CD4-positive, alpha-beta memory T cell (primary cell): ENCODE measurements at places on chromosomes 12 and 14. TPM values are rescaled to one million over a fixed set of nuclear protein-coding genes. Genes with fewer than 3 reads are reported as not detected.
A peak's percentile ranks its signal among the peaks of the same experiment; 100 is the strongest.

The KRT82 gene
- not detected for polyA plus RNA-seq

DNA sequence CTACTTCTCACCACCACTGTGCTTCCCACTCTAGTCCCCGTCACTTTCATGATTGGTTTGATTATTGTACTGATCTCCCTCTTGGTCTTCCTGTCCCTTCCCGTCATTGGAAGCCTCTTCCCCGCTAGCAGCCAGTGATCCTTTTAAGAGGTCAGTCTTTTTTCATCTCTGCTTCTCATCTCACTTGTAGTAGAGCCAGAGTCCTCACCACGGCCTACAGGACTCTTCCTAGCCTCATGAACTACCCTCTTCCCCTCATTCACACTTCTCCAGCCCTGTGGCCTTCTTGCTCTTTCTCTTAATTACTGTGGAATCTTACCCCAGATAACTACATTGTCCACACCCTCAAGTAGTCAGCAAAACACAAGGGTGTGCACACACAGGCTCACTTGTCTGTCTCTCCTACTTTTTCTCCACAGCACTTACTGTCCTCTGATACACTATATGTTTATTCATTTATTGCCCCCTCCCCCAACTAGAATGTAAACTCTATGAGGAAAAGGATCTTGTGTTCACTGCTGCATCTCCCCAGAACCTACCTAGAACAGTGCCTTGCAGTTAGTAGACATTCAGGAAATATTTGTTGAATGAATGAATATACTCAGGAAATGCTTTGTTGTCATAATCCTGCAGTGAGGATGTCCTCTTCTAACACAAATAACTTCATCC lies 66.3 kb downstream of the CKB start:
- DNase-seq: no peak

The SERPINA9 gene
- polyA plus RNA-seq: not detected

The PRH1 gene
- polyA plus RNA-seq: 1.2 TPM

DNA sequence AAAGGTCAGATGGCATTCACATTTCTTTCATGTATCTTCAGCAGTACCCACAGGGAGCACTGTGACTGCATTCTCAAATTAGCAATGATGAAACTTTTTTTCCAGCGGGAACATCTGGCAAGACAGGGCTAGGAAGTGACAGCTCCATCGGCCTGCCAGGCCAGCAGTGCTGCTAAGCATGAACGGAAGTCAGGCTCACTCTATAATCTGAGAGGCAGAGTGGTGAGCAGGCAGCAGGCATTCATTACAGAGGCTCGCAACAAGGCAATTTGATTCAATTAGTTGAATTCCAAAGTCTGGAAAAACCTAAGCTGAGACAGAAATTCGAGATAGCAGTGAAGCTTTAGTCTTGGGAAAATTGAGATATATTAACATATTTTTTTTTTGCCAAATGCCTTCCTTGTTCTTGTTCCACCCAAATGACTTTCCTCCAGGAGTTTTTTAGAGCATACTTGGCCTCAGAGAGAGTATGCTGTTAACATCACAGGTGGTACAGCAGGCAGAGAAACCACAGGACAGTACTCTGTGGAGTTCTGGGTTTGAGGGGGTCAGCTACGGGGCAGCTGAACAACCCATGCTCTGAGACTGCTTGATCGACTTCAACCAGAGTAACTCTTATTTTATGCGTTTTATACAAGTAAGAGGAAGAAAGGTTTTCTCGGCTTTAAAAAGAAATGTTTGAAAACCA lies 414.9 kb downstream of the APAF1 start:
- DNase-seq: no peak

DNA sequence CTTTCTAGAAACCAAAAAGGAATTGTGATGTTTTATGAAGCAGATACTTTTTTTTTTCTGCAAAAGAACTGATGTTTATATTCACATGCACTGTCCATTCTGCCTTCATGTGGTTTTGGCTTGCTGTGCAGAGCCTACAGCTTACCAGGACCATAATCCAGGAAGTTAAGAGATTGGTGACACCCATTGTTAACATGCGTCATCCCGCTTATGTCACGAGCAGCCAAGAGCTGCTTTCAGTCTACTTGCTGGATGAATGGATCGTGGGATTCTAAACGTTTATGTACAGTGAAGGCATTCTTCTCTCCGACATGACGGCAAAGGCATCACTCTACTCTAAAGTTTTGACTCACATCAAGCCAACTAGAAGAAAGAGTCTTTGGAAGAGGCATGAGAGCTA lies 76.6 kb downstream of the PAX9 start:
- DNase-seq: no peak

- DNase-seq: no peak
Measured at GRCh38 chr14:75267141-75267721, 11.4 kb upstream of the FOS start.

- DNase-seq: peak; percentile 68
Measured at GRCh38 chr14:104708606-104709268, 15.3 kb upstream of the ADSS1 start.

GRCh38 chr12:109888179-109889020 lies 8.1 kb upstream of the GLTP start:
- DNase-seq: peak; percentile 48

- no peak for DNase-seq
Measured at GRCh38 chr12:133130808-133131128, 341 bp downstream of the ZNF10 start.

The PPP1R36 gene
- 0.49 TPM for polyA plus RNA-seq

The KRT77 gene
- not detected for polyA plus RNA-seq

The JPH4 gene
- not detected for polyA plus RNA-seq

GRCh38 chr12:19474147-19474546 lies 34.9 kb downstream of the AEBP2 start:
- DNase-seq: no peak

- DNase-seq: peak; percentile 14
Measured at GRCh38 chr12:59149995-59150642, 229.8 kb upstream of the LRIG3 start.

- no peak for DNase-seq
Measured at GRCh38 chr12:54287261-54288157, 7.0 kb downstream of the HNRNPA1 start.

DNA sequence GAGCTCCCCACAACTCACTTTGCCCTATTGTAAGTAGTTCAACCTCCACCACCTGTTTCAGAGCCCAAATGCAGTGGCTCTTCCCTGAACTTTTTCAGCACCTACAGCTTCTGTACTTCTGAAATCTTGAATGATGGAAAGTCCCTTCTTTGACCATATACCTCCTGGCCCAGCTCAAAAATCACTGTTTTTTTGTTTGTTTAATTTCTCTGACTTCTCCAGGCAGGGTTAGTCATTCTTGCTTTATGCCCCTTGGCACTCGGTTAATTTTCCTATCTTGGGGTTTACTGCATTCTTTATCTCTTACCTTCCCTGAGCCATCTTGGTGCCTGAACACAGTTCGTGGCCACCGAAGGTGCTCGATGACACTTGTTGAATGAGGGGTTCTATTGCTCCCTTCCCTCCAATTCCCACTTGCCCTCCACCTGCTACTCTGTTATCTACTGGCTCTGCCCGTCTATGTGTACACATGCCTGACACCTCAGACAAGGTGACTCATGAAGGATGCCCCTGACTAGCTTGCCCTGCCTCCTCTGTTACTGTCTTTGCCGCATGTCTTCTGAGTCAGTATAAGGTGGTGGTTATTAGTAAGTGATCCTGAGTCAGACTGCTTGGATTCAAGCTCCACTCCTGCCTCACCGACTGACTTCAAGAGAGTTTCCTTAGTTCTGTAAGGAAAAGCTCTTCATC lies 4.4 kb downstream of the AMHR2 start:
- DNase-seq: no peak

DNA sequence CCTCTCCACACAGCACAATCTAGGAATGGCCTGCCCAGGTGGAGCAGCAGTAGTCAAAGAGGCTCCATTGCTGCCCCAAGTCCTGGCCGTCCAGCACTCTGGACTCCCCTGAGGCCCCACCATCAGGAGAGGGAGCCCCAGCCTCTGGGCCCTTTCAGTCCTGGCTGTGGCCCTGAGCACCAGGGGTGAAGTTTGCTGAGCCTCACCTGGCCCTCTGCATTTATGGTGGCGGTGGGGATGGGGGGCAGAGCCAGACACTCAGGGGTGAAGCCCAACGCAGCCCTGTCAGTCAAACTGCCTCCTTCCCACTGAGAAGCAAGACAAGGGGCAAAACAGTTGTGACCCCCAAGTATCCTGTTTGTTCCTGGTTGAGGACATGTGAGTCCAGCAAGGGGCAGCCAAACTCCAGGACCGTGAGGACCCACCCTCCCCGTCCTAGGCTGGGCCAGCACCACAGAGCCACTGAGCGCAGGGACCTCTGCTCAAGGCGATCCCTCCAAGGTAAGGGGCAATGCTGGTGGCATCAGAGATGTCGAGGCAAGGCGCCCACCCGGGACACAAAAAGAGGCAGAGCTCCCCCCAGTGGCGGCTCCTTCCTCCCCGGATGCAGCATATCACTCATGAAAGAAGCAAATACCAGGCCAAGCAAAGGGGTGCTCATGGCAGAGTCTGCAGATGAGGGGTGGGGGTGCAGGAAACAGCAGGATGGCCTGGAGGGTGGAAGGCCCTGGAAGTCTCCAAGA lies 4.8 kb upstream of the AMN start:
- DNase-seq: no peak

The RPS26 gene
- 386 TPM for polyA plus RNA-seq

- DNase-seq: no peak
Measured at GRCh38 chr12:49552014-49552413, 13.2 kb downstream of the KCNH3 start.

The DNAJC22 gene
- not detected for polyA plus RNA-seq

DNA sequence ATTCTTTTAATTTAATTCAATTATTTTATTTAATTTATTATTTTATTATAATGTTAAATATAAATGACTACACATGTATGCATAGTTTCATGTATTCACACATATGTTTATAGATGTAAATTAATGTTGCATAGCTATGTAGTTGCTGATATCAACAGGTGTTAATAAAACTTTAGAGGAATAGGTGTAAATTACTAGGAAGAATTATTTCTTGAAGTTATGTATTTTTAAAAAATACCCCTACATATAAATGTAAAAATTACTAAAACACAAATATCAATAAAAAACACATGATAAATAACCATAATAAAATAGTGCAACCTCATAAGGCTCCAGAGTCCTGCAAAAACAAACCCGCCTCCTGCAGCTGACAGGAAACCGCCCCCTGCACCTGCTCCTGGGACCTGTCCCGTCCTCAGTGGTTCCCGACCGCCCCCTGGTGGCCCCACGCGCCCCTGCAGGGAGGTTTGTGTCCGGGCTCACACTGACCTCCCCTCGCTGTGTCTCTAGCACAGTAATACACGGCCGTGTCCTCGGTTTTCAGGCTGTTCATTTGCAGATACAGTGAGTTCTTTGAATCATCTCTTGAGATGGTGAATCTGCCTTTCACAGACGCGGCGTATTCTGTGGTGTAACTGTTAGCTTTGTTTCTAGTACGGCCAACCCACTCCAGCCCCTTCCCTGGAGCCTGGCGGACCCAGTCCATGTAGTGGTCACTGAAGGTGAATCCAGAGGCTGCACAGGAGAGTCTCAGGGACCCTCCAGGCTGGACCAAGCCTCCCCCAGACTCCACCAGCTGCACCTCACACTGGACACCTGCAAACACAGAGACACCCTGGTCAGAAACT lies 1264.0 kb downstream of the TMEM121 start:
- DNase-seq: peak; percentile 49

GRCh38 chr12:87117526-87117925 lies 861.3 kb upstream of the MGAT4C start:
- no peak for DNase-seq

DNA sequence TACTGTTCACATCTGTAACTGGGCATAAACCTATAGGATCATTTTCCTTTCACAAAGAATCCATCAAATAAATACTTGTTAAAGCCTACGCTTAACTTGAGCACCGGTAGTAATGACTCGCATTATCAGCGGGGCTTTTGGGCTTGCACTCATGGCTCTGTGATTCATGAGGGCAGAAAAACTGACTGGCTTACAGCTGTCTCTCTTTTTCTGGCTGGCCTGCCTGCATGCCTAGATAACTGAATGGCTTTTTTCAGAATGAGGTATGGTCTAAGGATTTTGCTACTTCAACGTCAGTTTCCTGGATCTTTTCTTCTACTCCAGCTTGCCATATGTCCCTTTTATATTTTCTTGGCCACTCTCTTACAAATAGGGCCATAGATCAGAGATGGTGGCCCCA lies 531.1 kb downstream of the NRXN3 start:
- DNase-seq: no peak

DNA sequence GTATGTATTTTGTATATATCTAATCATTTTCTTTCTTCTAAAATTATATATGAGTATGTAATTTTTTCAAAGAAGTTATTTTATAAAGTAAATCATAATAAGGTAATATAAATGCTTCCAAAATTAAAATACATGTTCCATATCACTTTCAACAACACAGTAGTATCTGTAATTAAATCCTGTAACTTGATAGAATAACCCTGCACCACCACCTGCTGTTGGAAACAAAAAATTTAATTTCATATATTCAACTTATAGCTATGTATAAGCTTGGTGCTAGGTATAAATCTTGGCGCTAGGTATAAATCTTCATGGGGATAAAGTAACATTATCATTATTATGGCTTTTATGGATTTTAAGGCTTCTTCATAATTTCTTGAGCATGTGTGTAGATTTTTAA lies 149.7 kb upstream of the DCN start:
- DNase-seq: no peak

- DNase-seq: no peak
Measured at GRCh38 chr14:68139431-68140075, 320.0 kb downstream of the RAD51B start.

GRCh38 chr12:25755971-25756260 lies 202.6 kb upstream of the RASSF8 start:
- no peak for DNase-seq

The ITGA7 gene
- polyA plus RNA-seq: not detected
